Fibroblast of skin of left quadriceps (primary cell): ENCODE measurements at places on chromosomes 7 and 10.

- DNase-seq = no peak
Observed at GRCh38 chr10:71516890-71517289, 120.2 kb downstream of the CDH23 start.

DNA sequence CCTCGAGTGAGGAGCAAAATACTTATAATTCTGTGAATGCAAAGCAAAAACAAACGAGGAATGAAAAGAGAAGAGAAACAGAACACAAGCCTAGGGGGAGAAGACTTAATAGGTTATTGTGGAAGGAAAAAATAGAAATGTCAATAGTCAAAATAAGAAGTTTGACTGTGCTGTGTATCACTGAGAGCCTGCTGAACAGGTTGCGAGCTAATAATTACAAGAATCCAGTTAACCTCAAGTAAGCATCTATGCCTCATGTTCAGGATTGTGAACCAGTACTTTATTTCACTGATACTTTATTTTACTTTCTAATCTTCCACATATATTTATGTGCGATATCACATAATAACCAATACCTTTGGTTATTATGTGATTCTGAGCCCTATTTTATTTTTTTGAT, 316.7 kb downstream of the OTUD1 start:
- no peak for DNase-seq

DNA sequence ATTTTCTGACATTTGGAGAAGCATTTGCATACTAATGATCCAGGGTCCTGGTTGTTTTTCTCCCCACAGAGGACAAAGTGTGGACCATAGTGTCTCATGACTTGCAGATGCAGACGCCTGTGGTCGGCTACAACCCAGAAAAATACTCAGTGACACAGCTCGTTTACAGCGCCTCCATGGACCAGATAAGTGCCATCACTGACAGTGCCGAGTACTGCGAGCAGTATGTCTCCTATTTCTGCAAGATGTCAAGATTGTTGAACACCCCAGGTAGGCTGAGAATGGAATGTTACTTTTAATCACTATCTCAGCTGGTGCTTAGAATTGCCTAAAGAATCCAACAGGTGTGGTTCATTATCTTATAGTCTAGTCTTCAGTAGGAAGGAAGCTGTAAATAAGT, 951.5 kb upstream of the C7orf33 start:
- no peak for DNase-seq

DNA sequence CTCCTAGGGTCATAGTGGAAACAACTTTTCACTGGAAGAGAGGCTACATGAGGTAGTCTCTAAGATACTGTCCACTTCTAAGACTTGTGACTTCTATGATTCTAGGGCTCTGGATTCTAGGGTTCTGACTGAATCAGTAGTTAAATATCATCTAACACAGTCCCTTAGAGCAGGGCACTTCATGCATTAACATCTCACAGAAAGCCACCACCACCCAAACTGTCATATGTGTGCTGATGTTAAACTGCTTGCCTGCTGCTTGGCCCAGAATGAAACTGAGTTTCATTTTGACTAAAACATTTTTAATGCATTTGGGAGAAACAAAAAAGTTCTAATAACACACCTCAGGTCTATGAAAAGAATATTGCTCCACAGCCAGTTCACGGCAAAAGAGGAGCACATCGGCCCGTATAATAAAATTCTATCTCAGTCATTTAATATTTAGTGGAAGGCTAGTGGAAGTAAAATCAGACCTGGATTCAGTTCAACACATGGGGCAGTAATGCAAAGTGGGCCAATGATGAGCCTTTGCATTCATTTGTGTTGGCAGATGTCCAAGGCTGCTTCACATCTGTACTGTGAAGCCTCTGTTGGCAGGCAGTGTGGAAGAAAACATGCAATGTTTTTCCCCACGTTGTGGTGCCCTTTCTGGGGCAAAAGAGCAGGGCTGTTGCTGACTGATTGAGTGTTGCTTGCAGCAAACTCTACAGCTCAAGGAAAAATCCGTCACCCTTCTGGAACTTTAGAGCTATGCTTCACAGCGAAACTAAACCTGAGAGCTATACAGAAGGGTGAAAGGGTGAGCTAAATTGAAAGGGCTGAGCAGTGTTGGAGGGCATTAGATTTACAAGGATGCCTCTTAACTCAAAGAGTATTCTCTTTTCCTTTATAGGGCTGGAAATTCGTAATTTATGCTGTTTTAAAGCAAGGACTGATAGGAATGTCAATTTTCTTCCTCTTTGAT, 33.5 kb upstream of the AUTS2 start:
- DNase-seq = peak; percentile 58

DNA sequence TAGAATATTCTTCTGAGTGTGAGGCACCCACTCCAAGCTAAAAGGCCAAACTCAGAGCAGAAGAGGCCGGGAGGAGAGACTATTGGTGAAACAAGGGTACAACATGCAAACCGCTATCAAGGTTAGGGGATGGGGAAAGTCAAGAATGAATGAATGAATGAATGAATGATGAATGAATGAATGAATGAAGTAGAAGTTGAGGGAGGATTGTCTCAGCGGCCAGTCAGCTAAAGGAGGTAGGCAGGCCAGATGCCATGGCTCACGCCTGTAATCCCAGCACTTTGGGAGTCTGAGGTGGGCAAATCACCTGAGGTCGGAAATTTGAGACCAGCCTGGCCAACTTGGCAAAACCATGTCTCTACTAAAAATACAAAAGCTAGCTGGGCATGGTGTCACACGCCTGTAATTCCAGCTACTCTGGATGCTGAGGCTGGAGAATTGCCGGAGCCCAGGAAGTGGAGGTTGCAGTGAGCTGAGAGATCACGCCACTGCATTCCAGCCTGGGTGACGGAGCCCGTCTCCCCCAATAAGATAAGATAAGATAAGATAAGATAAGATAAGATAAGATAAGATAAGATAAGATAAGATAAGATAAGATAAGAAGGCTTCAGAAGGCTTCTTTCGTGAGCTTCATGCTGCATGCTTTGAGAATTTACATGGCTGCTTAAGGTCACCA, 250.8 kb downstream of the CCDC3 start:
- no peak for DNase-seq

DNA sequence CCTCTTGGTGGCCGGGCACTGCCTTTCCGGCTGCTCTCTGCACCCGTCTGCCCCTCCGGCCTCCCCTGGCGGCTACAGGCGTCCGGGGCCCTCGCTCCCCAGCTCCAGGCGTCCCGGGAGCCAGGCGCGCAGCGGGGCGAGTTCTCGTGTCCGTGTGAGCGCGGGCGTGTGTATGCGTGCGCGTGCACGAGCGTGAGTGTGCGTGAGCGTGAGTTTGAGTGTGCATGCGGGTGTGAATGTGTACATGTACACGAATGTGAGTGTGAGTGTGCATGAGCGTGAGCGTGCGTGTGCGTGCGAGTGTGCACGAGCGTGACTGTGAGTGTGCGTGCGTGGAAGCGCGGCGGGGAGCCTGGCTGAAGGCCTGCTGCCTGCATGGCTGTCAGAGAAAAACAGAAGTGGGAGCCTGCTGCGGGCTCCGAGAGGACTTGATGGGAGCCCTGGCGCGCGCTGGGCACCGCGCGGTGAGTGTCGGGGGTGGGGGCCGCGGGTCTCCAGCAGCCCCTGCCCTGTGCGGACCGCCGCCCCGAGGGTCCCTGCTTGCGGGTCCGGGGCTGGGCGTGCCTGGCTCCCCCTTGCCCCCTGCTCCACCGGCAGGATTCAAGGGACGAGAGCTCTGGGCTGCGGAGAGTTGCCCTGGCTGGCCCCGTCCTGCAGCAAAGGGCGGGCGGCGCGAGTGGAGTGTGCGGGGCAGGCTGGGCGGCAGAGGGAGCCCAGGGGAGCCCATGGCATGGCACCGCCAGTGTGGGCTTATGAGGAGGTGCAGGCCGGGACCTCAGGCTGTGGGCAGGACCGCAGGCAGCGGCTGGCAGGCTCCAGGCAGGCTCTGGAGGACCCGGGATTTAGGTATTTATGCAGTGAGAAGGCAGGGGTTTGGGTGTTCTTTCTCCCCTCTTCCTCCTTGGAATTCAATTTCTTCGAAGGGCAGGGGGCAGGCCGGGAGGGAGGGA, 75.8 kb upstream of the EN2 start:
- DNase-seq = no peak

- no peak for DNase-seq
Observed at GRCh38 chr7:48245751-48246472, 74.7 kb downstream of the ABCA13 start.

- no peak for DNase-seq
Observed at GRCh38 chr10:79985481-79986072, 36.7 kb upstream of the SFTPD start.
